H9 (cell line): ENCODE measurements at places on chromosomes 3 and 15. TPM values are rescaled to one million over a fixed set of nuclear protein-coding genes. Genes with fewer than 3 reads are reported as not detected.
A peak's percentile ranks its signal among the peaks of the same experiment; 100 is the strongest.

The INKA1 gene
- 1.2 and 1.4 TPM in 2 replicates for total RNA-seq

GRCh38 chr15:25019434-25019833 is 64.6 kb downstream of the SNRPN start:
- DNase-seq = no peak

GRCh38 chr15:85097725-85098124 is 116.1 kb downstream of the PDE8A start:
- DNase-seq = no peak

- DNase-seq = no peak
Observed at GRCh38 chr3:57252404-57252803, 24.9 kb downstream of the APPL1 start.

DNA sequence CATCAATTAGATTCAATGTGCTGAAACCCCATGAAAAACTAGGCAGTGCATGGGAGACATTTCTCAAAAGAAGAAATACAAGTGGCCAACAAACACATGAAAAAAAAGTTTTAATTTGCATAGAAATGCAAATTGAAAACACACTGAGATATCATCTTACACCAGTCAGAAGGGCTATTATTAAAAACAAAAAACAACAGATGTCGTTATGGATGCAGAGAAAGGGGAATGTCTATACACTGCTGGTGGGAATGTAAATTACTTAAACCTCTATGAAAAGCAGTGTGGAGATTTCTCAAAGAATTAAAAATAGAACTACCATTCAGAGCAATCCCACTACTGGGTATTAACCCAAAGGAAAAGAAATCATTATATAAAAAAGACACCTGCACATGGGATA is 98.7 kb downstream of the CCNL1 start:
- no peak for DNase-seq

- peak; percentile 77 for DNase-seq
Observed at GRCh38 chr15:76185716-76186115, 125.6 kb downstream of the ETFA start.

DNA sequence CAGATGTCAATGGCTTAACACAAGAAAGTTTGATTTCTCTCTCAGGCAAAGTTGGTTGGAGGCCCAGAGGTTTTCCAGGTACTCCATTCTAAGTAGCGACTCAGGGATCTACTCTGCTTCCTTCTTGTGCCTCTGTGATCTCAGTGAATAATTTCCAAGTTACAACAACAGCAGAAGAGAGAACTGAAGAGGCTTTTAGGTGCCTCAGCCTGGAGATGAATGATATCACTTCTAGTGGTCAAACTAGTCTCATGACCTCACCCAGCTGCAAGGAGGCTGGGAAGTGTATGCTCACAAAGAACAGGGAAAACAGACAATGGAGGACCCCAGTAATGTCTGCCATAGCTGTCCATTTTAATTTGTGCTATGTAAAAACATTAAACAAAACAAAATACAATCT is 4.6 kb upstream of the PRICKLE2 start:
- DNase-seq = no peak

DNA sequence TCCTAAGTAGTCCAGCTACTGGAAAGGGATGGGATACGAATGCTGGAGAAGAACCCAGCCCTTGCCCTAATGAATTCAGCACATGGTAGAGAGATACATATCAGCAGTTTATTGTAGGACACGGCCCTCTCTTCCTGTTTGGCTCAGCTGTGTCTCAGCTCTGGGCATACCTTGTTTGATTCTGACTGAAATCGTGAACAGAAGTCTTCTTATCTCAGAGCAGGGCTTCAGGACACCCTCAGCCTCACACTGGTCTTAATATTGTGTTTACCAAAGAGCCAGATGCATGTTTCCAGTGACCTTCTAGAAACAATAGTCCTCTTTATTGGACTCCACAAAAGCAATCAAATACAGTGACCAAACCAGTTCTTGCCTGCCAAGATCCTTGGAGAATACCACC is 54.7 kb downstream of the FAM174B start:
- no peak for DNase-seq

DNA sequence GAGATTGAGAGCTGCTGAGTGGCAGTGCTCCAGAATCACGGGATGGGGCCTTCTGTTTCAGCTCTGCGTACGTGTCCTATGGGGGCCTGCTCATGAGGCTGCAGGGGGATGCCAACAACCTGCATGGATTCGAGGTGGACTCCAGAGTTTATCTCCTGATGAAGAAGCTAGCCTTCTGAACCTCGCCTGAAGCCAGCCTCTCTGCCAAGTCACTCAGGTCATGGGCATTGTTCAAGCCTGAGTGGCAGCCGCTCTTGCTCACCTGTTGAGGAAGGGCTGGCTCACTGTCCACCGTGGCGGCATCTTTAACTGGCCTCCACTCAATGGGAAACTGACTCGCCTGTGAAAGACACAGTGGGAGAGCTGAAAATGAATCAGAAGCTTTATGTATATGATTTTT is 6.6 kb downstream of the POLR2H start:
- DNase-seq = no peak
